Urinary bladder (tissue), 4 donors: ENCODE measurements at places on chromosomes 7 and 10. TPM values are rescaled to one million over a fixed set of nuclear protein-coding genes. Genes with fewer than 3 reads are reported as not detected.

DNA sequence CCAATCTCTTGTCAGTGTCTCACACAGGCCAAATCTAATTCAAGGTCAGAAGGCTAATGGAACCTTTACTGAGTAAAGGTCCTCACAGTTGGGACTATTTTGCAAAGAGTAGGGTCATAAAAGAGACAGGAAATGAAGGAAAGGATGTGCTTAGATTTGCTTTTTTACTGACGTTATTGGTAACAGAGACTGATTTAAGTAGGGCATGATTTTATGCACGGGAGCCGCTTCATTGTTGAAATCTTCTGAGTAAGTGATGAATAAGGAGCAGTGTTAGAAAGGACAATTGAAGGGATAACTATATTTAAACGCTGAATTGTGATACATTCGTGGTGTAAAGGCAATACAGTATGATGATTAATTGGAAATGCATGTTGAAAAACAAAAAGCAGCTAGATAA lies 261.5 kb downstream of the MALRD1 start:
- no peak for DNase-seq

GRCh38 chr7:104862719-104863118 lies 151.3 kb upstream of the KMT2E start:
- no peak for DNase-seq

- DNase-seq, result no peak
Observed at GRCh38 chr7:139798892-139799291, 21.1 kb upstream of the HIPK2 start.

GRCh38 chr7:425794-426188 lies 93.9 kb downstream of the PDGFA start:
- no peak for DNase-seq

DNA sequence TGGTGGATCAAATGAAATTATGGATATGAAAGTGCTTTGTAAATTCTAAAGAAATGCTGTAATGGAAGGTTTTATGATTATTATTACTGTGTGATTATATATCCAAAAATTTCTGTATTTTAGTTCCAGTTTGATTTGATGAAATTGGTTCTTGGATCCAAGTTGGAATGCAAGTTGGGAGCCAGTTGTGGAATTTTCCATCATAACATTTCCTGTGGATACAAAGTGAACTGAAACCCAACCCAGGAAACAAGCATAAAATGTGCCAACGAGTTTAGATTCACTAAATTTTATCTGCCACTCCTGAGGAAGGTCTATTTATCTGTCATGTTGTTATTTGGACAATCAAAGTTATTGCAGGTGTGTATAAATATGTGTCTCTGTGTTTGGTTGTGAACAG lies 131.4 kb upstream of the MDFIC start:
- no peak for DNase-seq

DNA sequence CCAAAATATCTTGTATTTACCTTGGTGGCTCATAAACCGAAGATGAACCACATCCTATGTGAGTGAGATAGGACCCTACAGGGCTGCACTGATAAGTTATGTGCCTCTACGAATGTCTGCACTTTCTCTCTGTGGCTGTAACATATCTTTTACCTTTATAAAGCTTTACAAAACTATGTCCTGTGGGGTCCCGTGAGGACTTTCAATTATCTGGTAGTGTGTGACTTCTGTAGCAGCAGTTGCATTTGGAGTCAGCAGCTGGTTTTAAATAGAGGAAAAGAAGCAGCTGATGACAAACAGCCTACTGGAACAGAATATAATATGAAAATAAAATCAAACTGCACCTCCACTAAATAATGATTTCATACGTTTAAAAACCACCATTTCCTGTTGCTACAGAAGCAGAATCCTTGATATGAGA lies 222.4 kb upstream of the GNAI1 start:
- DNase-seq, result no peak

GRCh38 chr7:74656441-74656836 lies 1.1 kb upstream of the GTF2I start:
- no peak for DNase-seq

GRCh38 chr10:71969929-71970328 lies 5.7 kb downstream of the CHST3 start:
- no peak for DNase-seq

The DOCK1 gene
- total RNA-seq, result 132 TPM
